ENCODE measurements at places on chromosomes 1 and 21.

DNA sequence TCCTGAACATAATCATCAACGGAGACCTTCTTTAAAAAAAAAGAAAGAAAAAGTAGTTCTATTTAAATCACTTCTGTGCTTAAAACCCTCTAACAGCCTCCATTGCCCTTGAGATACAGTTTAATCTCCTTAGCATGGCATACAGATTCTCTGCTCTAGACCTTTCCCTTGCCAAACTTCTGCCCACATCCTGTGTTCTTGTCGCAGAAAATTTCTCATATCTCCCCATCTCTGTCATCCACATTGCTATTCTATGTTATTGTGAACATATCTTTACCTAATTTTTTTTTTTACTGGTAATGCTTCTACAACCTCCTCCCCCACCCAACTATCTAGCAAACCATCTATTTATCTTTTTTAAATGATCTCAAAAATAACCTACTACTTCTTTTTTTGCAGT is 135.7 kb upstream of the PROX1 start:
- no peak for DNase-seq

GRCh38 chr1:78892260-78892840 is 114.2 kb downstream of the ADGRL4 start:
- no peak for DNase-seq

DNA sequence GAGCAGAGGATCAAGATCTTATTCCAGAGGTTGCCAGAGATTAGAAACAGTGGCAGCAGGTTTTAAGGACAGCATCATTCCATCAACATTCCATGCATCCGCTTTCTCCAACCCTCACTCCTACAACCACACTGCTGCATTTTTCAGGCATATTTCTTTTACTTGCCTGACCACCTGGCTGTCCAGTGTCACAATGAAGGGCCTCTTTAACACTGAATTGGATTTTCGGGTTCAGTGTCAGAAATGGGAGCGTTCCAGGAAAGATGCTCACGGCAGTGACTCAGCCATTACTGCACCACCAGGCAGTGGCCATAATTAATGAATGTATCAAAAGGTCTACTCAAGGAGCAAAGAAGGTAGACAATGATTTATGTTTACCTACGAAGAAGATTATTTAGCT is 200.4 kb upstream of the ESRRG start:
- no peak for DNase-seq

DNA sequence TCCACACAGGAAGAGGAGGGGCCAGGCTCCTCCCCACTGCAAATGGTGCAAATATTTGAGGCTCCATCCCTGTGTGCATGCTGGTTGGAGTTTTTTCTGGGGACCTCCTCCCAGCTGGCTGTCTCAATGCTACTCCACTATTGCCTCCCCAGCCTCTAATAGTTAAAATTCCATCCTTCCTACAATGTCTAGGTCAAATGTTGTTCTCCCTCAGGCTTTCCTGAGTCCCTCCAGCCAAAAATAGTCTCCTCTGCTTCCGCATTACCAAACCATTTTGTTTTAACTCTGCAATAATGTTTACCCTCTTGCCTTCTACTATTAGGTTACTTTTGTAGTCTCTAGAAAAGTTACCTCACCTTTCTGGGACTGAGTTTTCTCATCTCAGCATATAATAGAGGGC is 29.6 kb upstream of the FMO1 start:
- no peak for DNase-seq

DNA sequence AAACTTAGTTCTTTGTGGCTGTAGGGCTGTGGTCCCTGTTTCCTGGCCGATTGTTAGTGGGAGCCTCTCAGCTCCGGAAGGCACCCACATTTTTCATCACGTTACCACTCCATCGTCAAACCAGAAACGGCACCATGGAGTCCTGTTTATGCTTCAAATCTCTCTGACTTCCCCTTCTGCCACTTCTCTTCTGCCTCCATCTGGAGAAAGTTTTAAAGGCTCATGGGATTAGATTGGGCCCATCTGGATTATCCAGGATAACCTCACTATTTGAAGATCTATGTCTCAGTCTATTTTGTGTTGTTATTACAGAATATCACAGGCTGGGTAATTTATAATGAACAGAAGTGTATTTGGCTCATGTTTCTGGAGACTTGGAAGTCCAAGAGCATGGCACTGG is 19.3 kb upstream of the IL22RA1 start:
- no peak for DNase-seq

DNA sequence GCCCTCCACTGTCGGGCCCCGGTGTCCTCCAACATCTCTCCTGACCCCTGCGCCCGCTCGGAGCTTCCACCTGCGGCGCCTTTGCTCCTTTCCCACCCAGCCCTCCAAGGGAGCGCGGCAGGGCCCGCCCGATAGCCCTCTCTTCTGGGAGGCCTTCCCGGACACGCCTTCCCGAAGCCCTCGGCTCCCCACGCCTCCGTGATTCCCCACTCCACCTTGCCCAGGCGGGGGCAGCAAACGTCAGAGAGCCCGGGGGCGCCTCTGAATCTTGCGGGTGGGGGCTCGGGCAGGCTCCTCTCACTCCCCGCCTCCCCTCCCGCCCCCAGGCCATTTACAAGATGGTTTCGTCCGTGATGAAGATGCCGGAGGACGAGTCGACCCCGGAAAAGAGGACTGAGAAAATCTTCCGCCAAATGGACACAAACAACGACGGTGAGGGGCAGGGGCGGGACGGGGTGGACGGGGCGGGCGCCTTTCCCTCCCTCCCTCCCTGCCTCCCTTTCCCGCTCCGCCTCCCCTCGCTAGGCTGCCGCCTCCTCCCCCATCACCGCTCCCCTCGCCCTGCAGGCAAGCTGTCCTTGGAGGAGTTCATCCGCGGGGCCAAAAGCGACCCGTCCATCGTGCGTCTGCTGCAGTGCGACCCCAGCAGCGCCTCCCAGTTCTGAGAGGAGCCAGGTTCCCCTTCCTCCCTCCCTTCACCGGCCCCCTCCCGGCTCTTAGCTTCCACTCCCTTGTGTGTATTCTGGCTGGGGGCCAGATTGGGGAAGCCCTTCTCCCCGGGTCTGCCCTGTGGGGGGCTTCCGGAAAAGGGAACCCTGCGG is 7.1 kb downstream of the HPCA start:
- DNase-seq, result peak; percentile 85

DNA sequence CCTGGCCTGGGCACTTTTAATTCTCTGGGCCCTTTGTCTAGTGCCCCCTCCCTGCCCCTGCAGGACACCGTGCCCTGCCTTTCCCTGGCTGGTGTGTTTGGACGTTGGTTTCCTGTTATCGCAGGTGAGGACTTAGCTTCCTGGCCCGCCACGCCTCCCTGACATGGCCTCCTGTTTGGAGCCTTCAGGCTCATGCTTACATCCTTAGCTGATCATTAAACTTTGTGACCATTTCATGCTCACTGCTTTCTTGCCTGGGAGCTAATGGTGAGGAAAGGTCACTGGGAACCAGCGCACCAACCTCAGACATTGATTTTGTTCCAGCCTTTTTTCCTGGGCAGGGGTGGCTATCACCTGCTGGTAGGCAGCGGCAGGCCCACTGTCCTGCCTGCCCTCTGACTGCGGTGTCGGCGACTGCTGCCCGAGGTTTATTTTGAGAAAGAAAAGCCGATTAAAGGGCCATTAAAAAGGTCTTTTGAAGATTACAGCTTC is 3.7 kb downstream of the PFKL start:
- no peak for DNase-seq

- no peak for DNase-seq
Measured at GRCh38 chr21:29634418-29634817, 305.4 kb downstream of the GRIK1 start.

DNA sequence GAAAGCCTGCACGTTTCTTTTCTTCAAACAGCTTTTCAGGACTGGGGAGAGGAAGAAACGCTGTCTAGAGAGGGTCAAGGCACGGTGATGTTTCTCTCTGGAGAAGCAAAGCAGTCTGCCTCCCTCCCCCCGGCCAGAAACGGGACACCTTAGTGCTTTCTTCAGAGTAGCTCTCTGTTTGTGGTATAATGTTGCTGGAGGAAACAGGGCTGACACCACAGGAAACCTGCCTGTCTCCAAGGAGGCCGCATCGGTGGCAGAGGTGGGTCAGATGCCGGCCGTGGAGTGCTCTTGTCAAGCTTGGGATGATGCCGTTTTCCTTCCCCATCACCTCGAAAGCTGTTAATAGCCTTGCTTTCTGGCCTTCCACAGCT is 139.4 kb downstream of the DHRS3 start:
- DNase-seq, result no peak

DNA sequence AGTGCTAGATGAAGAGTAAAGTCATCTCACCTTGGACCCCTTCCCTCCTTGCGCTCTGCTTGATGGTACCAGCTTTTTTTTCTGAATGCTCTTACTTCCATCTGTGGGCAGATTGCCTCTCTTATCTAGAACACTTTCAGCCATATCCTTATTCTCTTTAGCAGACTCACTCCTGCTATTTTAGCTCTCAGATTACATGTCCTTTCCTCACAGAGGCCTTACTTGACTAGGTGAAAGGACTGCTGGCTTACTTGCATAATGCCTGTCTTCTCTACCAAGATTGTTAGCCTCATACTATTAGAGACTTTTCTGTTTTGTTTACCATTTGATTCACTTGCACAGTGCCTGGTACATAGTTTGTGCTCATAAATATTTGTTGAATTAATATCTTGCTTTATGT is 9.3 kb downstream of the IFI44 start:
- no peak for DNase-seq

DNA sequence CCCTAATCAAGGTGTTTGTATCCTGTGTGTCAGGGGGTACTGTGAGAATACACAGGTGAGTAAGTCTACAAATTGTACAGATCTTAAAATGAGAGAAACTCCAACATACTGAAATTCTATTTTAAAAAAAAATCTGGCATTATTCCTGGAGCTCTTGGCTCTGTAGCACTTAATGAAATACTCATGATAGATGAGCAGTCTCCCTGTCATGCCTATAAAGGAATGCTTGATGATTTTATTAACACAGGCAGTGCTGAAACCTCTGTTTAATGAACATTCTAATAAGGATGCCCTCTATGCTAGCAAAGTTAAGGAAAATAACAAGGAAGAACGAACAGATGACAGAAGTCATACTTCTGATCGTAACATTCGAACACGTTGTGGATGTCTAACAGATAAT is 233.9 kb upstream of the NEGR1 start:
- DNase-seq, result no peak

DNA sequence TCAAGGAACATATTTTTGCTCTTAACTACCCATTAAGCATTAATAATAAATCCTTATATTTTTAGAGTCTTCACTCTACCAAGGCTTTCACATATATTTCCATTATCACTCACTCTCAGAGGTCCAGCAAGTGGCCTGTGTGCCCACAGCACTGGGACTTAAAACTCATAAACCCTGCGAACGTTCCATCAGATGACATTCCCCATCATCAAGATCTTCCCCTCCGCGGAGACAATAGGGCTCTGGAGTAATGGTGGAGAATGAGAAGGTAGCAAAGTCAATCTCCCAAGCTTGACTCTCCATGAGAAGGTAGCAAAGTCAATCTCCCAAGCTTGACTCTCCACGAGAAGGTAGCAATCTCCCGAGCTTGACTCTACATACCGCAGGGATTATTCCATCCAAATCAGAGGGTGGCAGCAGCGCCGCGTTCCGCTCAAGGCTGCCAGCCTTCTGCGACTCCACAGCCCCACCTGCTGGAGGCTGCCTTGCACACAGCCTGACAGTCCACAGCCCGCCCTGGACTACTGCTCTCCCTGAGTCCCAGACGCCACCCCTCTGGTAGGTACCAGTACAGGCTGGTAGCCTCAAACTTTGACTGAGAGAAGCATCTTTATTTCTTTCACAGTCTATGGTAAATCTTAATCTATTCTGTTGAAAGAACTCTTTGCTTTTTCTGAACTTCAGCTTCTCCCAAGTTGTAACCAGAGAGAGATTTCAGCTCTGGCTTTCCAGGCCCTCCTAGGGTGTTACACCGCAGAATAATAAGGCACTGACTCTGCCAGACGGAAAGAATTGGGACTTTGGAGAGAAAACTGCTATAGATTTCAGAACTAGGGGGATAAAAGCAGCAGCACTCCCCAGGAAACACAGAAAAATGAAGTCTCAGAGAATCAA is 26.4 kb upstream of the CTTNBP2NL start:
- peak; percentile 73 for DNase-seq

DNA sequence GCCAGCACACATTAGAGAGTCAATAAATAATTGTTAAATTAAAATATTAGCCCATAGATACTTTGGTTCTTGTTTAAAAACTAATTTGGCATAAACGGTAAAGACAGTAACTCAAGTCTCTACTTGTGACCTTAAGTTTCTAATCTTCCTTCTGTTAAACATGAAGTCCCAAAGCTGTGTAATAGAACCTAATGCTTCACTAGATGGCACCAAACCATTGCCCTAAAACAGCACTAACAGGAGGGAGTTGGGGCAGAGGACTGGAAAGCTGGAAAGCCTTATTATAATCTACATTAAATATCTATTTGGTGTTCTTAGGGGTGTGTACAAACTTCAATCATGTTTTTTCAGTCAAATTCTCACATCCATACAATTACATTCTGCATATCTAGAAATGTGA is 176.7 kb downstream of the OLFM3 start:
- DNase-seq, result peak; percentile 70

DNA sequence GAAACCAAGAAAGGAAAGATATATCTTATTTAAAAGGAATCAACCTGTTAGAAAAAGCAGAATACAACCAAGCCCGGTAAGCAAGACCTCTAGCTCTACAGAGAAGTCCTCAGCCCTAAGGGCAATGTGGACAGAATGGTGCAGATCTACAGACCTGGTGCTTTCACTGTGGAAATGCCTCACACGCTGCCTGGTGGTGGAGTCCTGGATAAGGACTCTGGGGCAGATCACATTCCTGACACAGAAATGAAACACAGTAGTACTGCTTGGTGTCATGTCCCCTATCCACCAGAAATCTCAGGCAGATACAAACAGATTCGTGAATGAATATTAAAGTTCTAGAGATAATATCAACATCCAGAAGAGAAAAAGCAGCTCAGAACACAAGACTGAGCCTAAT is 6.8 kb downstream of the CNN3 start:
- DNase-seq, result peak; percentile 17

DNA sequence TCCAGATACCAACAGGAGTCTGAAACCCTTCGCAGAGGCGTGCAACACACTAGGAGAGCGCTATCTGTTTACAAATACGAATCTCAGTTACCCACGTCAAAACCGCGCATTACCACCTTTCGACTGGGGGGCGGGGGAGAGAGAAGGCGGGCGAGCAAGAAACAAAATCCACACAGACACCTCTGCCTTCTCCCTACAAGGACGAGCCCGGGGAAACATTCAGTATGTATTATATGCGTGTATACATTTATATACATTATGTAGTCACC is 722 bp downstream of the TUT4 start:
- DNase-seq, result peak; percentile 72

- peak; percentile 83 for DNase-seq
Measured at GRCh38 chr1:22976461-22977243, 4.0 kb upstream of the LACTBL1 start.
